Activated naive CD8-positive, alpha-beta T cell treated with anti-CD3 and anti-CD28 coated beads for 36 hours (primary cell): ENCODE measurements at places on chromosomes 13 and 19.

DNA sequence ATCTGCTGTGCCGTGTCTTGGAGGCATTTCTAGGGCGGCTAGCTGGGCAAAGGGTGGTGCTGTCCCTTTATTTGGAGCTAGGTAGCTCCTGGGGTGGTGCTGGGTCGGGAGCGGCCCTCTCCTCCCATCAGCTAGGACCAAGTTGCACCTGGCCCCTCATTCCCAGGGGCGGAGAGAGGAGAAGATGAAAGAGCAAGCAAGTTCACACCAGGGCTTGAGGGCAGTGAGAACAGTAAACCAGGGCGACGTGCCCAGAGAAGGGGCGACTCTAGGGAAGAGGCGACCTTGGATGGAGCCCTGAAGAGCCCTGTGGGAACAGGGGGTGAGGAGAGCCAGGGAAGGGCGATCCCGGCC lies 17.0 kb upstream of the KCNN1 start:
- H3K4me1 ChIP-seq: peaks cover 41% of the 10 kb centered on the region
- peak overlapping the region; percentile 71 for H3K4me3 ChIP-seq
- no peak for DNase-seq
- no peaks in the 10 kb centered on the region for H3K36me3 ChIP-seq

GRCh38 chr13:32168131-32168530 lies 136.6 kb downstream of the FRY start:
- DNase-seq: no peak
- no peaks in the 10 kb centered on the region for H3K36me3 ChIP-seq
- H3K4me3 ChIP-seq: no peak overlapping the region
- no peaks in the 10 kb centered on the region for H3K27me3 ChIP-seq
- no peaks in the 10 kb centered on the region for H3K4me1 ChIP-seq

DNA sequence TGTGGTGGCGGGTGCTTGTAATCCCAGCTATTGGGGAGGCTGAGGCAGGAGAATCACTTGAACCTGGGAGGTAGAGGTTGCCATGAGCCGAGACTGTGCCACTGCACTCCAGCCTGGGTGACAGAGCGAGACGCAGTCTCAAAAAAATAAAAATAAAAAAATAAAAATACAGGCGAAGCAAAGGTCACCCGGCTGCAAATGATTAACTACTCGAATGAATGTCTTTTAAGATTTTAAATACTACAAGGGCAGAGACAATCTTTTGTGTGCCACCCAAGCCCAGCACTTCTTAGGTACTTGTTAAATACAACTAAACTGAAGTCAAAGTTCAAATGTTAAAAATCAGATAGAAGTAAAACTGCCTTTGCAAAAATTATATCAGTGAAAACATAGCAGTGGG lies 6.7 kb downstream of the LNX2 start:
- no peak overlapping the region for H3K4me3 ChIP-seq
- H3K36me3 ChIP-seq: peaks cover 15% of the 10 kb centered on the region
- peaks cover 37% of the 10 kb centered on the region for H3K4me1 ChIP-seq
- H3K27ac ChIP-seq: no peak overlapping the region

DNA sequence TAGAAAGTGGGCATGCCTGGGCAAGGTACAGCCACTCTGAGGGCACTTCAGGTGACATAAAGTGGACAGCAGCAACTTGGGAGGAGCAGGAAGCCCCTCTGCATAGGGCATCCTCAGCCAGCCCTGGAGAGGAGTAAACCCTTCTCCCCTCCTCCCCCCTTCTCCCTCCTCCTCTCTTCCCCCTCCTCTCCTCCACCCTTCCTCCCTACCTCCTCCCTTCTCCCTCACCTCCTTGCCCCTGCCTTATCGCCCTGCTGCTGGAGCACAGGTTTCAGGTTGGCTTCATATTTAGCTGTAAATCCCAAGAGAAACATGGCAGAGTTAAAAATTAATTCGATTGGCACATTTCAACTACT lies 30.5 kb upstream of the ATP12A start:
- H3K4me1 ChIP-seq: peaks cover 13% of the 10 kb centered on the region
- no peaks in the 10 kb centered on the region for H3K36me3 ChIP-seq
- no peak overlapping the region for H3K4me3 ChIP-seq
- DNase-seq: no peak
- peak overlapping the region; percentile 60 for H3K27ac ChIP-seq

DNA sequence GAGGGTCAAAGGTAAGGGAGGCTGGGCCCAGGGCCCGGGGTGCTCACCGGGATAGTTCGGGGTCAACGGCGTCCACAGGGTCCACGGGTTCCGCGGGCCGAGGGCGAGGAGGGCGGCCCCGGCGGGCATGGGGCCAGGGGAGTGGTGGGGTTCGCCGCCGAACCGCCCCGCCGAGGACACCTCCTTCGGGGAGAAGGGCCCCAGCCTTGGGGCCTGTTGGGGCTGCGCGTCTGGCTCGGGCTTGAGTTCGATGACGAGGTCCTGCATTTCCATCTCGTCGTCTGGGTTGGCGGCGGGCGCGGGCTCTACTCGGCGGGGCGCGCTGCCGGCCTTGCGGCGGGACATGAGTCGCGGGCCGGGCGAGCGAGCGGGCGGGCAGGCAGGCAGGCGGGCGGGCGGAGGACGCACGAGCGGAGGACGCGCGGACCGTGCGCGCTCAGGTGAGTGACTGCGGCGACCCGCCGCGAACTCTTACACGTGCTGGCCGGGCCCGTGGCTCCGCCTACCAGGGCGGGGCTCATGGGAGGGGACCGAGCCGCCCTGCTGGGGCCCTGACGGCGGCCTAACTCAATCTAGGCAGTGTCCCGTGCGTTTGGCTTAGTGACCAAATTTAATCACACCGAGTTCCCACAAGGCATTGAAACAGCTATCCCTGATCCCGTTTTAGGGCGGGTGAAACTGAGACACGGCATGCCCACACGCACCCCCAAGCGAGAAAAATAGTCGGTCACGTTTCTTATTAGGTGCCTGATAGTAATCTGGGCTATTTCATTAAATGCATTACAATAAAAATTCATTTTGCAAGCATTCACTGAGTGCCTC lies at the start of gene ZNF296:
Gene ZNF296, minus strand, starts transcription at position 450 of the 822 bp plus-strand sequence. Its CDS starts 105 bp downstream, at position 345.
- peak within 1 kb of the TSS; percentile 84 for H3K4me3 ChIP-seq
- peak; percentile 91 for DNase-seq
- H3K27ac ChIP-seq: peak within 1 kb of the TSS; percentile 86
- peaks cover 15% of the 10 kb centered on the region for H3K36me3 ChIP-seq
